CD4-positive, alpha-beta T cell treated with Interferon gamma for 1 hour (primary cell): ENCODE measurements at places on chromosomes 3 and 15.

- no peak for DNase-seq
These were observed 16.7 kb downstream of the MEIS2 start for GRCh38 chr15:37083610-37084009.

GRCh38 chr15:55322467-55322866, 3.4 kb downstream of the PIGB start:
- DNase-seq: no peak

DNA sequence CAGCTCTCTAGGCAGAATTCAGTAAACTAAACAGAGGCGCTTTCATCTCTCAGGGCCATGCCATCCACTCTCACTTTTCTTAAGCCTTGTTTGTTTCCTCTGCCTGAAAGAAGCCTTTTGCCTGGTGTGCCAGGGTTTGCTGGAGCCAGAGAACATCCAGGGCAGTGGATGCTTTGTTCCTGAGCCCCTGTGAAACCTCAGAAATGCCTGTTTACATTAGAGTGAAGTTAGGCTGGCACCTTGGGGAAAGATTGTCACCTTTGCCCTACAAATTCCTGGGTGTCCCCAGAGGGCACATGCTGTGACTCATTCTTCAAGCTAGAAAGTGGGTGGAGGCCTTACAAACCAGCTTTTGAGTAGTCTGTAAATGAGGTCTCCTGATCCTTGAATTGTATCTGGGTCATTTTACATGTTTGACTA, 10.7 kb upstream of the TRAK1 start:
- no peak for DNase-seq

DNA sequence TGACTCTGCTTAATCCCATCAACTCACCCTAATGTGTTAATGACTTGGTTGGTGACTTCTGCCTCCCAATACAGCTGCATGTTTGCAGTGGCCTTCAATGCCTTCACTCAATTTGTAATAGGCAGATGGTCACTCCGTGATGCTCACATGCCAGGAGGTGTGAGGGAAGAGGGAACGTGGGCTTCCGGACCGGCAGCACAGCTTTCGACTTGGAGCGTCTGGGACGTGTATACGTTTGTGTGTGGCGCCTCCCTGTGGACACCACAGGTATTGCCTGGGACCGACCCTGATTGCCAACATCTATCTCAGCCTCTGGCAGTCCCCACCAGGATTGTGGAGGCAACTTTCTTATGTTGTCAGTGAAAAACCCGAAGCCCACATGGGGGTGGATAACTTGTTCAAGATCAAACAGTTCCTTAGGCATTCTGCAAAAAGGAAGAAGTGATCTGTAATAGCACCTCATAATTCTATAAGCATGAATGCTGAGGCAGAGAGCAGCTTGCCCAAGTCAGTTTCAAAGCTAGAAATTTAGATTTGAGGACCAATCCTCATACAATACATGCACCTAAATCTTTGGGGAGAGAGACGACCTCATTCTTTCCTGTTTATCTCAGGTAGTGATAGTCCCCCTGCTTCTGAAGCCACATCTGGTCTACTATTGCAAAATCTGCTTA, 16.9 kb downstream of the MRPL46 start:
- DNase-seq: peak; percentile 15
